Activated T-cell treated with anti-CD3 and anti-CD28 coated beads, Interleukin-2, amount 50 U/mL, for 1 hour (primary cell): ENCODE measurements at places on chromosomes 7 and 10.

DNA sequence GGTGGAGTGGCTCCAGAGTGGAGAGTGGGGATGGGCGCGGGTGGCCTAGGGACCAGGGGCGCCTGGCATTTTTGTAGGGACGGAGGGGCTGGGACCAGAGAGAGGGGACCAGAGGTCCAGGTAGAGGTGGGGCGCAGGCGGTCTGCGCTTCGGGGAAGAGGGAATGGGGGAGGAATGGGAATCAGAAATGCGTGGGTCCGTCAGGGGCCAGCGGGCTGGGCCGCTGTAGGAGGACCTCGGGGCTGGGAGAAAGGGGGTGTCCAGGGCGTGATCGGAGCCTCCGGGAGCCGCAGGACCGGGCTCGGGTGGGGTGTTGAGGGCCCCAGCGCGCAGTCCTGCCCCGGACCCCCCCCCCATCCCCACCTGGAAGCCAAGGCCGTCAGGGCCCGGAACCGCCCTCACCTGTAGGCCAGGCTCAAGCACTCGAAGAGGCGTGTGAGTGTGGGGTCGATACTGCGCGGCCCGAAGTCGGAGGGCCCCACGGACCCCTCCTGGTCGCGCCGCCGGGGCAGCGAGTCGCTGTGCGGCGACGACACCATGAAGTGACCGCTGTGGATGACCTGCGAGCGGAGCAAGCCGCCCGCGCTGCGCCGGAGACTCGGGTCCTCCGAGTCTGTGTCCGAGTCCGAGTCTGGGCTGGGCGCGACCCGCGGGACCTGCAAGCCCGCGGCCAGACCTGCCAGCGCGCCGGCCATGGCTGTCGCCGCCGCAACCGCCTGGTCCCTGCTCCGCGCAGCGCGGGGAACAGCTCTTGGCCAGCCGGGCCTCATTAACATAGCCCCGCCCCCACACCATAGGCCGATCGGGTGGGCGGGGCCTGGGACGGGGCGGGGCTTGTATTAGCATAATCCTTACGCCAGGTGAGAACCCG lies at the start of gene MLXIPL:
Gene MLXIPL, minus strand, starts transcription at position 725 of the 871 bp plus-strand sequence. Its CDS starts 30 bp downstream, at position 695.
- DNase-seq: peak; percentile 58

DNA sequence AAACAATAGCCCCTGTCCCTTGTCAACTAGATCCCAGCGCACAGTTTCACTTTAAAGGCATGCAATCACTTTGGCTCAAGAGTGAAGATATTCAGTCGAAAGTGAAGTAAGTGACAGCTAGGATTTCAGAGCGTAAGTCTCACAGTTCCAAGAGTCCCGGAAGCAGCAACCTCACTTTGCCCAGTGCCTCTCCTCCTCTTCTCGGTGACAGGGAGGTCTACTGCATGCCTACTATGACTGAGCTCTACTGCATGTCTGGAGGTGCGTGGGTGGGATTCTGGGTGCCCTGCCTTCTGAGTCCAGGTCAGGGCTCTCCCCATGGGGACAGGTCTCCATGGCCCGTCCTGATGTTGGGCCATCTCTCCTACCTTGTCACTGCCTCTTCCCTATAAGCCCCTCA lies 17.0 kb downstream of the PRKCQ start:
- DNase-seq: no peak

DNA sequence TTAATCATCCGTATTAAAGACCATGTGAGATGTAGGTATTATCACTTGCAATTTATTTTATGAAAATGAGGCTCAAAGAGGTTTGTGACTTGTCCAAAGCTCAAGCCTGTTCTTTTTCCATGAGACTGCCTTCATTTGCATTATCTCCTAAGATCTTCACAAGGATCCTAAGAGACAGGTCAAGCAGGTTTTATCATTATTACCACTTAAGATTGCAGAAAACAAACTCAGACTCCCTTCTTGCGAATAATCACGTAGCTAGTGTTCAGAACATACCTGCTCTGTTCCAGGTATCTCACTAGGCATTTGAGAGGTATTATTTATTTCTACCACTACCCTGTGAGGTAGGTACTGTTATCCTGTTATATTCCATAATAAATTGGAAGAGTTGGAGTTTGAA lies 64.8 kb downstream of the ZNRF2 start:
- no peak for DNase-seq

- DNase-seq: no peak
Observed at GRCh38 chr7:106592282-106593027, 68.5 kb downstream of the CCDC71L start.

DNA sequence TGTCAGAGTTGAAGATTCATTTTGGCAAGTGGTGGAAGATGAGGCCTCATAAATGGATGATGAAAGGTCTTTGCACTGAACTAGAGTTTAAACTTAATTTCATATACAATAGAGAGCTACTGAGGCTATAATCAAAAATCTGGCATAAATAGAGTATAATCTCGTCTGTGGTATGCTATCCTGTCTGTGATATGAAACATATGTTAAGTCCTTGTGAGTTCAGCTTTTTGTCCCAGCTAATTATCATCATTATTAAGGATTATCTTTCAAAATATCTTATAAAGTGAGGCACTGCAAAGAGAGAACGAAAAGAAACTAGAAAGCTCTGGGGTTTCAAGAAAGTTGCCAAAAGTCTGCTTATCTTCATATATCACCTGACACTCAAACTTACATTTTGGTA lies 83.4 kb downstream of the GAD2 start:
- no peak for DNase-seq

DNA sequence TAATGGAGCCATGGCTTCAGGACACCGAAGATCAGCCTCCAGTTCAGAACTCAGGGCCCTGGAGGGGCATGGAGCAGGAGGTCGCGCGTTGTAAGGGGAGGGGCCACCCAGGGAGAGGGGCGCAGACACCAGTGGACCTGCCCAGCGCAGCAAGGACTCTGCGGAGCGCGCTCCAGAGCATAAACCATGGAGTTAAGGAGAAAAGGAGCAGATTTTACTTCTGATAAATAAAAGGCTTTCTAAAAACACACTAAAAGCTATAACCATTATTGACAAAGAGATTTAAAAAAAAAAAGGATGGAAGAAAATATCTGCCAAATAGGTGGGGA lies 10.5 kb downstream of the CALY start:
- DNase-seq: no peak

DNA sequence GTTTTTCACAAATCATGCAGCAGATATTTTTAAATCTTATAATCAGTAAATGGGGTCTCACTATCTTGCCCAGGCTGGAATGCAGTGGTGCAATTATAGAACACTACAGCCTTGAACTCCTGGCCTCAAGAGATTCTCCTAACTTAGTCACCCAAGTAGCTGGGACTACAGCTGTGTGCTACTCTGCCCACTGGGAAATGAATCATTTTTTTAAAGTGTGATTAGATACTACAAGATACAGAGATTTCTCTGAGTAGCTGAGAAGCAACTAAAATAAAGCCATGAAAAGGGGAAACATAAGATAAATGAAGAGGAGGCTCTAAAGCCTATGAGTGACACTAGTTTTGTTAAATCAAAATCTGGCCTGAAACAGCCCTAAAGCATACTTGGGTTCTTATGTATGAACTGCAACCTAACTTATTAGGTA lies 119.7 kb downstream of the JMJD1C start:
- DNase-seq: no peak

DNA sequence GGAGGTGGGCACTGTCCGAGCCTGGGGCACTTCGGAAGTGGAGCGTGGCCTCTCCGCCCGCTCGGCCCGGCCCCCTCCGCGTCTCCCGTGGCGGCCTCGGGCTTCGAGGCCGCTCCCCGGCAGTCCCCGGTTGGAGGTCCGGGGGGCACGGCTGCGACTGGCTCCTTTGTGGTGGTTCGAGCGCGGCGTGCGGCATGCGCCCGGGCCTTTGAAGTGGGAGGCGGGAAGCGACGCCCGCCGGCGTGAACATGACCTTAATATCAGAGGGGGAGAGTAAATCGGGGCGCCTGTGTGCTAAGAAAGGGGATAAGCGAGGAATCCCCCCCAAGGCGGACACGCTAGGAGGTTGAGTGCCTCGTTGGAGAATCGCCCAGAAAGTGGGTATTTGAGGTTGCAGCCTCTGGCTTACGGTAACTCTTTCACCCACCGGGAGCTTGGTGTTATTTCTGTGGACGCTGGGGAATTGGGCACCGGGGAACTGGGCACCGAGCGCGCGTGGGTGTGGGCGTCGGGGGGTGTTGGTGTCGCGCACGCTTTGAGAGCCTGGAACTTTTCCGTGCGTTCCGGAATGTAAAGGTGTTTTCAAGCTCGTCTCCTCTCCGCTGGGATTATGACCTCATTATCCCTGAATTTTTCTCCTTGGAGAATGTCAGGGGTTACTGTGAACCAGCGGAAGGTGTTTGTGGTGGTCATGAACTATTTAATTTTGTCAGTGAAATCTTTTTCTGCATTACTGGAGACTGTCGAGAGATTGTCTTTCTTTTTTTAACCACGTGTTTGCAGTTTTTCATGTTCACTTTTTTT lies 660 bp downstream of the SUV39H2 start:
- DNase-seq: no peak

DNA sequence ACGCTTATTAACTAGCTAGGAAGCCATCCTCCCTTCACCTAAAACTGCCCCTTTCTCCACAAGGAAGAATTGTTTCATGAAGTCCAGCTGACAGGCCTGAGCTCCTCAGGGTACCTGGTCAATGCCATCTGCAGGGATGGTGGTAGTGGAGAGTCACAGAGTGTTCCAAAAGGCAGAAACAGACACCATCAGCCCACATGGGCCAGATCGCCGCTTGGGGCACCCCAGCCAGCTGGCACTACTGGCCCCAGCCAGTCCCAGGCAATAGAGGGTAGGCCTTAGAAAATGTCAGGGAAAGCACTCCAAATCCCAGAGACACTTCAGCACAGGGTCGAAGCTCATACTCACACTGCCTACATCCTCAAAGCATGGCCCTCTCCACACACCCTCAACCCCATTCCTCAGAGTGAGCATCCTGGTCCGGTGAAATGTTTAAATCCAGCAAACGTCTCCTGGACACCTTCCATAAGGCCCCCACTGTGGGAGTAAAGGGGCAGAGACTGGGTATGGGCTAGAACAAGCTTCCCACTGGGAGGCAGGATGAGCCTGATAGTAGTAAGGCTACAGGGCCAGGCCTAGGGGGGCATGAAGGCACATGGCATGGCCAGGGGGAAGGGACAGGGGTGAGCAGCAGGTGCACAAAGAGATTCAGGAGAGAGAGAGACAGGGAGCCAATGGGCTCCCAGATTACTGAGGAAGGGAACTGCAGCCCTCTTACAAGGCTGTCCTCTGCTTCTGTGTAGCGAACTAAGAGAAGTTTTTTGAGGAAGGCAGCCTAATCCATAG lies 1.9 kb downstream of the LRRC20 start:
- no peak for DNase-seq

DNA sequence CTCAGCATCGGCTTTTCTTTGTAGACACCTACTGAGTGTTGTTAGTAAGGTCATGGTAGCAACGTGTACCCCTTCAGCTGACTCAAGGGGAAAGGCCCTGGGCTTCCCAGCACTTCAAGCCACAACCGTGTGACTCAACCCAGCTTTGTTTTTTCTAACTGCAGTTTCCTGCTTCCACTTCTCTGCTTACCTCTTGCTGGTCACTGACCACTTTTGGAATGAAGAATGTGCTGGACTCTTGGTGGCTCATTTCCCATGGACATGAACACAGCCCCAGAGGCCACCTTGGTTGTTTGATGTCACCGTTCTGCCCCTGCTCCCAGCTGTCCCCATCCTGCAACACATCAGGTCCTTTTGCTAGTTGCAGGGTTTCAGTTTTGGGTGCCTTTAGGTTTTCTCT lies 69.5 kb upstream of the ZNF438 start:
- no peak for DNase-seq

DNA sequence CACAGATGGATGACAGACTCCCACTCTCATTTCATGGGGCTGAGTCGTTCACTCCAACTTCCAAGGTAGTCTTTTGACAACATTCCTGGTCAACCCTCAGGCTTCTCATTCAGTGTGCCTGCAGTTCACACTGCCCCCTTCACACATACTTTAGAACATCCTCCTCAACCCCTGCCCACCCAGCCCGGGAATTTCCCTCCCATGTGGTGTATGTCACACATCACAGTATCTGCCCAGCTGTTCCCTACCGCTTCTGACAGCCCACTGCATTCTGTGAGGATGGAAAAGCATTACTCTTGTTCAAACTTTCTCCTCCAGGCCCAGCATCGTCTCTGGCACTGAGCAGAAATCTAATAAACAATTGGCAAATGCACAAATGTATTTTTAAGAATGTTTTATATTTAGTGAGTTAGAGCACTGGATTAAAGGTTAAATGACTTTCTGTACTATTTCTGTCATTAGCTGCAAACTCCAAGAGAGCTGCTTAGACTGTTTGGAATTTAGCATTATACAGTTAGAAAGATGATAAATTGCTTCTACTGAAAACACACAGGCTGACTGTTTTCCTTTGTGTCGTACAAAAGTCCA lies 110.4 kb downstream of the SFMBT2 start:
- DNase-seq: no peak

- no peak for DNase-seq
Observed at GRCh38 chr10:115662422-115662821, 569.3 kb downstream of the ATRNL1 start.

DNA sequence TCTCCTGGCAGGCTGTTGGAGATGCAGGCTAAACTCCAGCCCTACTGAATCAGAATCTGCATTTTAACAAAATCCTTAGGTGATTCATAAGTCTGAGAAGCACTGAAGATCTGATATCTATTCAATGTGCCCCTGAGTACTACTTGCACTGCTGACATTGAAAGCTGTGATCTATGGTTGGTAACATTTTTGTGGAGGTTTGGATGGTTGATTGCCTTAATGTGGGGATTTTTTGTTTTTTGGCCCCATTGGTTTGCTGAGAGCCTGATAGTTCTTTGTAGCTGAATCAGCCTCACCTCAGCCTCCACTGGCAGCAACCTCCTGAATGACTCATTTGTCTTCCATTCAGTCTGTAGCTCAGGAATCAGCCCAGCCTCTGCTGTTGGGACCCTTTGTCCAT lies 14.7 kb upstream of the LRRN3 start:
- no peak for DNase-seq

DNA sequence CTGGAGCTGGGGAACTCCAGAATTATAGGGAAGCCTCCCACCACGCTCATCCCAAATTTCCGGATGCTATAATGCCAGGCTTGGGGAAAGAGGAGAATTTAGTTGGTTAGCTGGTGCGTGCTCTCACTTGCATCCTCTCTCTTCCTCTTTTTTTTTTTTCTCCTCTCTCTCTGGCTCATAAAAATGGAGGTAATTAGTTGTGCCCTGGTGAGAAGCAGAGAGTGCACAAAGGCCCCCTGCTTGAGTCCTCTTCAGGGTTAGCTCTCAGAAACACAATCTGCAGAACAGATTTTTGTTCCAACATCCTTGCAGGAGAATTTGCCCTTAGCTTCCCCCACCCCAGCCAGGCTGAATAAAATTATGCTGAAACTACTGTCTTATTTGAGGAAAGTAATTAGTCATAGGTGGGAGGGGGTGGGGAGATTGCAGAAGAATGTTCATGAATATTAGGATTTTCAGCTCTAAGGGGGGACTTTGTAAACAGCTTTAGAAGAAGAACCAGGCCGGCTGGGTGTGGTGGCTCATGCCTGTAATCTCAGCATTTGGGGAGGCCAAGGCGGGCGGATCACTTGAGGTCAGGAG lies 7.6 kb downstream of the SERPINE1 start:
- DNase-seq: no peak

GRCh38 chr10:86968994-86969355 lies 693 bp downstream of the ADIRF start:
- no peak for DNase-seq

GRCh38 chr10:97312897-97313296 lies 6.2 kb upstream of the FRAT1 start:
- DNase-seq: no peak

GRCh38 chr7:91852263-91852741 lies 28.2 kb downstream of the MTERF1 start:
- DNase-seq: no peak

GRCh38 chr10:87059401-87059800 lies 35.2 kb downstream of the GLUD1 start:
- no peak for DNase-seq

GRCh38 chr7:139708541-139708940 lies 69.3 kb downstream of the HIPK2 start:
- no peak for DNase-seq
